ENCODE measurements at places on chromosomes 13 and 19. TPM values are rescaled to one million over a fixed set of nuclear protein-coding genes. Genes with fewer than 3 reads are reported as not detected.

DNA sequence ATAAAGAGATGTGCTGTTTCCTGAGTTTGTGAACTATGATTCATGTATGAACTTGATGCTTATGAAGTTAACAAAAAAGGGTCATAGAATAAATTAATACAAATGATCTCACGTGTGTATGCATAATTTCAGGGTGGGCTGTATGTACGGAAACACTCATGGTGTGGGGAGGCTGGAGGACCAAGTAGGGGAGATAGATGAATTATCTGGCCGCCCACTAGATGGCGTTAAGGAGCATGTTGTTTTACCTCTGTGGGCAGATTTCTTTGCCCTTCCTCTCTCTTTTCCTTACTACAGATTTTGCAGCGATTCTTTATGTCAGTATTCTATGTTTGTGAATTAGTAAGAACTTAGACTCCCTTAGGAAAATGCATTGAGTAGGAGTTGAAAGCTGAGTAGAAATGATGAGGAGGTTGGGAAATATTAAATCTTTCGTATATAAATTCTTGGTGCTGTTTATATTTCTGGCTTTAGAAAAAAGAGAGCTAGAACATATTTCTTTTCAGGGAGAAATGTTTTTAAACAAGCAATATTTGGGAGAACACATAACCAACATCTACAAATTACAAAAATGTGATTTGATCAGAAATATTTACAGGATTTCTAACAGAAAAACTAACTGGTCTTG, 47.4 kb upstream of the TMTC4 start:
- no peak for DNase-seq

The WDR88 gene
- total RNA-seq: 0.51 TPM

- no peak for DNase-seq
These were observed 2494.9 kb upstream of the PCDH20 start for GRCh38 chr13:63910511-63910910.

DNA sequence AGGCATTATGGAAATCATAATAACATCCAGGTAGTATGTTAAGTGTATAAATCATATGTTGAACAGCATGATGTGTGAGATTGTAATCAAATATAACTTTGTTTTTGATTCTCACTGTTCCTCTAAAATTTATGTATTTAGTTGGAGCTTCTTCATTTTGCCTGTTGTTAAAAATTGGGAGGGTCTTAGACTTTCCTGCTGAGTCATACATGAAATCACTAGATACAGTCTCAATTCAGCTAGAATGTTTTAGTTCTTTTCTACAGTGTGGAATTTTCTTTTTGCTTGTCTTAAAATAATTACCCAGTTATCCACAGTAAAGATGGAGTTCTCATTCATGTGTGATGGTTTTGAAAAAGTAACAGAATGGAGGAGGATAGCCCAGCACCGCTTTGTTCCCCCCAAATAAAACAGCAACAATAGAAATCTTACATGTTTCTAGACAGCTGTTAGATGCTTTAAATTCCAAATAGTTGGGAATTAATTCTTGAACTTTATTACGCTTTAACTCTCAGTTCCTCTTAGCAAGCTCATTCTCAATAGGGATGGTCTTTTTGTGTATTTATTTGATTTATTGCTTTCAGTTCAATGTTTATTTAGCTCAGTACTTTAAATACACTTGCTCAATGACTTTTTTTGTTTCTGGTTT, 109.5 kb downstream of the PDS5B start:
- DNase-seq: no peak

The DNAAF3 gene
- not detected for total RNA-seq

DNA sequence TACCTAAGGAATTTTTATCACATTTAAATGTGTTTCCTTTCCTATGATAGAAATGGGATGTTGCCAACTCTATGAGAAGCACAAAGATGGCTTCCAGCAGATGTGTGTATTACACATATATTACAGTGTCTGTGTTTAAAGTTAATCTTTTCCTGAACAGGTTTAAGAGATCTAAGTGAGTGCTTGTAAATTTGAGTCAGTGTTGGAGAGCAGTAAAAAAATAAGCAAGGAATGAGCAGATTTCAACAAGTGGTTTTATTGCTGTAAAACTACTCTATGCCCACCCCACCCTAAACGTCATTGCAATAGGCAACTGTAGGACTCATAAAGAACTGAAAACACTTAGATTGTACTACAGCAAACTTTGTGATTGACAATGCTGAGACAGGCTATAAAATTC, 248.7 kb downstream of the KLF5 start:
- no peak for DNase-seq

The ERICH4 gene
- total RNA-seq: not detected

The VSTM2B gene
- total RNA-seq: not detected
